ENCODE measurements at places on chromosomes 7 and 10. TPM values are rescaled to one million over a fixed set of nuclear protein-coding genes. Genes with fewer than 3 reads are reported as not detected.

Gene DNAH11
- 0.51 TPM for total RNA-seq

Gene PRR15
- 1.1 TPM for total RNA-seq

Gene PDE6C
- total RNA-seq: not detected

Gene TMEM236
- total RNA-seq: 2.2 TPM

Gene IKZF1
- 11.9 TPM for total RNA-seq

Gene MET
- 26.8 TPM for total RNA-seq

Gene SORCS1
- 1.2 TPM for total RNA-seq

Gene COBL
- total RNA-seq: 0.46 TPM

Gene UPP1
- 25.5 TPM for total RNA-seq

Gene FAM25C
- total RNA-seq: not detected

Gene COX19
- total RNA-seq: 8.4 TPM

Gene ZPBP
- total RNA-seq: not detected

Gene NUB1
- 37.9 TPM for total RNA-seq

Gene ENKUR
- not detected for total RNA-seq

Gene TMEM273
- total RNA-seq: 17.0 TPM

Gene C1QL3
- total RNA-seq: not detected

Gene MMD2
- not detected for total RNA-seq

Gene TRIM74
- total RNA-seq: 0.33 TPM

Gene CYP26C1
- total RNA-seq: not detected

Gene IFIT1B
- 0.14 TPM for total RNA-seq

Gene TBRG4
- total RNA-seq: 32.5 TPM

Gene CALML5
- not detected for total RNA-seq

Gene SPACDR
- 0.62 TPM for total RNA-seq

Gene ADARB2
- not detected for total RNA-seq

Gene ADAM12
- total RNA-seq: 2.8 TPM

Gene OGDHL
- total RNA-seq: not detected

Gene BICC1
- 46.5 TPM for total RNA-seq

Gene HTR7
- 1.0 TPM for total RNA-seq

Gene BTBD16
- not detected for total RNA-seq

Gene KCNH2
- 27.3 TPM for total RNA-seq

Gene SPDYE11
- not detected for total RNA-seq

Gene CALN1
- 0.05 TPM for total RNA-seq

Gene OR2A1
- not detected for total RNA-seq

Gene PBLD
- total RNA-seq: 12.5 TPM

Gene CREB3L2
- 106 TPM for total RNA-seq

Gene EN2
- total RNA-seq: 0.14 TPM

Gene ADRB1
- 0.14 TPM for total RNA-seq

Gene PVRIG
- total RNA-seq: 0.67 TPM

Gene CYP3A7
- total RNA-seq: not detected

Gene UPK3BL1
- total RNA-seq: 6.5 TPM

Gene TLX1
- total RNA-seq: not detected

Gene PRXL2A
- total RNA-seq: 23.2 TPM

Gene ENTPD1
- 92.9 TPM for total RNA-seq

Gene ANXA8
- not detected for total RNA-seq

Data from posterior vena cava (tissue), 2 donors.